A549 treated with ZK216348 at 1 μM for 4 hours (cell line): ENCODE measurements at places on chromosomes 13 and 19. TPM values are rescaled to one million over a fixed set of nuclear protein-coding genes. Genes with fewer than 3 reads are reported as not detected.

PCP2 gene
- total RNA-seq: not detected in 5 replicates

GFY gene
- total RNA-seq: 0.14 to 0.39 TPM (median 0.20 TPM) in 3 of 5 replicates, not detected in the others

ELSPBP1 gene
- total RNA-seq: not detected in 5 replicates

GNG8 gene
- total RNA-seq: not detected in 5 replicates

IGSF23 gene
- total RNA-seq: 0.27 to 0.68 TPM (median 0.45 TPM) in 5 replicates
